ENCODE measurements at places on chromosomes 1 and 21.

- DNase-seq: no peak
Observed at GRCh38 chr1:59664166-59664565, 150.6 kb upstream of the HOOK1 start.

DNA sequence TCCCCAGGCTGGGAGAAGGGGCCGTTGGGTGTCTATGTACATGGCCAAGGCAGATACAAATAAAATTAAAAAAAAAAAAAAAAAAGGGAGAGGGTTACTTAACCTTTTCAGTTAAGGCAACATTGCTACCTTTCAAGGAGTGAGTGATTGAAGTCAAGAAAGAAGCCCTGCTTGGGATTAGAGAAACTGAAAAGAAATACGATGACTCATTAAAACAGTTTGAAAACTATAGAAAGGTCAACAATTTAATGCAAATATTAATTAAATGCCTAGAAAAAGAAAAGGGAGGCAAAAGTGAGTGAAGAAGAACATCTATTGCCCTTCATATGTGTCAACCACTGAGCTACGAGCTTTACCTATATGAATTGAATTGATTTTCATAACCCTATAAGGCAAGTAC is 69.5 kb downstream of the TM2D1 start:
- no peak for DNase-seq

- no peak for DNase-seq
Observed at GRCh38 chr1:112982328-112982727, 26.3 kb upstream of the SLC16A1 start.

GRCh38 chr1:95232646-95233318 is 1.2 kb upstream of the RWDD3 start:
- DNase-seq: no peak

GRCh38 chr1:244176201-244176600 is 125.1 kb downstream of the ZBTB18 start:
- no peak for DNase-seq

Measured in CD4-positive, alpha-beta T cell treated with Interferon alpha-2 for 1 hour (primary cell).